ENCODE measurements at places on chromosomes 7 and 10. TPM values are rescaled to one million over a fixed set of nuclear protein-coding genes. Genes with fewer than 3 reads are reported as not detected.

Gene PON3
- not detected for total RNA-seq

Gene CFAP43
- total RNA-seq = 0.89 TPM

Gene AKR1C2
- 2.5 TPM for total RNA-seq

Gene PAPOLB
- 0.94 TPM for total RNA-seq

Data from MG63 (cell line).